ENCODE measurements at places on chromosomes 11 and 22. TPM values are rescaled to one million over a fixed set of nuclear protein-coding genes. Genes with fewer than 3 reads are reported as not detected.

DNA sequence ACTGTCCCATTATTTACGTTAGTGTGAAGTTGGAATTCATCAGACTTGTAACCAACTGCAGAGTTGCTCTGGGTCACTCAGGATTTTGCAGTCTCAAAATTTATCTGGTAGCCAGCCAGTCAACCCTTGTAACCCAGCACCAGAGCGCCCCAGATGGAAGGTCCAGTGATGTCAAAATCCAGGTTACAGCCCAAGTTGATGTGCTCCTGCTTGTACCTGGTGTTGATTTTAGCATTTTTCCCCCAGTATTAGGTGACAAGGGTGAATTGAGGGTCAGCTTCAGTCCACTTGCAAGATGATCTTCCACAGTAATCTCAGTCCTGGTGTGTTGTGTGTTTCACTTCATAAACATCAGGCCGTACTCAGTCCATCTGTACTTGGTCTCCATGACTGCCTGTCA is 7.5 kb downstream of the TIMM10B start:
- DNase-seq: no peak
- H3K4me3 ChIP-seq: no peak overlapping the region
- no peaks in the 10 kb centered on the region for H3K4me1 ChIP-seq
- peaks cover 24% of the 10 kb centered on the region for H3K36me3 ChIP-seq

- H3K4me1 ChIP-seq: no peaks in the 10 kb centered on the region
- peak; percentile 82 for DNase-seq
- no peak overlapping the region for H3K27ac ChIP-seq
- H3K36me3 ChIP-seq: no peaks in the 10 kb centered on the region
- no peak overlapping the region for H3K4me3 ChIP-seq
These were observed 11.3 kb upstream of the RHOD start for GRCh38 chr11:67045314-67045713.

- no peak overlapping the region for H3K27ac ChIP-seq
- H3K36me3 ChIP-seq: no peaks in the 10 kb centered on the region
- DNase-seq: no peak
- H3K4me1 ChIP-seq: peaks cover 4% of the 10 kb centered on the region
- no peaks in the 10 kb centered on the region for H3K27me3 ChIP-seq
These were observed 592.5 kb downstream of the INSC start for GRCh38 chr11:15707194-15707593.

- H3K36me3 ChIP-seq: no peaks in the 10 kb centered on the region
- peaks cover 37% of the 10 kb centered on the region for H3K4me1 ChIP-seq
- H3K27ac ChIP-seq: peak overlapping the region; percentile 90
- no peaks in the 10 kb centered on the region for H3K27me3 ChIP-seq
- H3K4me3 ChIP-seq: peak overlapping the region; percentile 99
- peak; percentile 87 for DNase-seq
These were observed 615 bp downstream of the FADS3 start for GRCh38 chr11:61890529-61891330.

DNA sequence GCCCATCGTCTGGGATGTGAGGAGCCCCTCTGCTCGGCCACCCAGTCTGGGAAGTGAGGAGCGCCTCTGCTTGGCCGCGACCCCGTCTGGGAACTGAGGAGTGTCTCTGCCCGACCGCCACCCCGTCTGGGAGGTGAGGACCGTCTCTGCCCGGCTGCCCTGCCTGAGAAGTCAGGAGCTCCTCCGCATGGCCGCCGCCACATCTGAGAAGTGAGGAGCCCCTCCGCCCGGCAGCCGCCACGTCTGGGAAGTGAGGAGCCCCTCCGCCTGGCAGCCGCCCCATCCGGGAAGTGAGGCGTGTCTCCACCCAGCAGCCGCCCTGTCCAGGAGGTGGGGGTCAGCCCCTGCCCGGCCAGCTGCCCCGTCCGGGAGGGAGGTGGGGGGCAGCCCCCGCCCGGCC is 5.8 kb upstream of the OR5M8 start:
- no peaks in the 10 kb centered on the region for H3K4me1 ChIP-seq
- no peak overlapping the region for H3K4me3 ChIP-seq
- no peaks in the 10 kb centered on the region for H3K27me3 ChIP-seq

DNA sequence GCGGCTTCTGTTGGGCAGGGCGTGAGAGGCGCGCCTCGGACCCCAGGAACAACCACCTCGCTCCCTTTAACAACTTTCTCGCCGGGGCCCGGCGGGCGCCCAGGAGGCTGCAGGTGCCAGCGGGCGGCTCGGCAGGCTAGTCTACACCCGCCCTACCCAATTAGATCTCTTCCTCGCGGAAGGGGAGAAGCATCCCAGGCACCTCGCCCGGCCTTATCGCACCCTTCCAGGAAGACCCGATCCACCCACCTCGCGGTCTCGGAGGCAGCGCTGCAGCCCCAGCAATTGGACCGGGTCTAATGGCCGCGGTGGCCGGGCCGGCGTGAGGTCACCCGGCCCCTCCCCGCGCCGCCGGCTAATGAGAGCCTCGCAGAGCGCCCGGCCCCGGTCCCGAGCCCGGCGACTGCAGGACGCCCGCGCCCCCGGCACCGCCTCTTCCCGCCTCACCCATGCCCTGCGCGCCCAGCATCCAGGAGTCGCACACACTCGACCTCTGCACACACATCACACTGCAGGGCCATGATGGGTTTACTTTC is at the start of gene PLAAT3:
TSS of gene PLAAT3 (minus strand) at position 298 of the 536 bp plus-strand sequence. CDS start 419 bp downstream, outside the sequence.
- peaks cover 24% of the 10 kb centered on the region for H3K4me1 ChIP-seq
- H3K27me3 ChIP-seq: no peaks in the 10 kb centered on the region
- H3K4me3 ChIP-seq: peak within 1 kb of the TSS; percentile 66
- peak within 1 kb of the TSS; percentile 80 for H3K27ac ChIP-seq
- peak; percentile 30 for DNase-seq

- no peak overlapping the region for H3K4me3 ChIP-seq
- DNase-seq: no peak
- H3K36me3 ChIP-seq: no peaks in the 10 kb centered on the region
- no peaks in the 10 kb centered on the region for H3K27me3 ChIP-seq
These were observed 50.1 kb downstream of the RELT start for GRCh38 chr11:73426219-73426850.

DNA sequence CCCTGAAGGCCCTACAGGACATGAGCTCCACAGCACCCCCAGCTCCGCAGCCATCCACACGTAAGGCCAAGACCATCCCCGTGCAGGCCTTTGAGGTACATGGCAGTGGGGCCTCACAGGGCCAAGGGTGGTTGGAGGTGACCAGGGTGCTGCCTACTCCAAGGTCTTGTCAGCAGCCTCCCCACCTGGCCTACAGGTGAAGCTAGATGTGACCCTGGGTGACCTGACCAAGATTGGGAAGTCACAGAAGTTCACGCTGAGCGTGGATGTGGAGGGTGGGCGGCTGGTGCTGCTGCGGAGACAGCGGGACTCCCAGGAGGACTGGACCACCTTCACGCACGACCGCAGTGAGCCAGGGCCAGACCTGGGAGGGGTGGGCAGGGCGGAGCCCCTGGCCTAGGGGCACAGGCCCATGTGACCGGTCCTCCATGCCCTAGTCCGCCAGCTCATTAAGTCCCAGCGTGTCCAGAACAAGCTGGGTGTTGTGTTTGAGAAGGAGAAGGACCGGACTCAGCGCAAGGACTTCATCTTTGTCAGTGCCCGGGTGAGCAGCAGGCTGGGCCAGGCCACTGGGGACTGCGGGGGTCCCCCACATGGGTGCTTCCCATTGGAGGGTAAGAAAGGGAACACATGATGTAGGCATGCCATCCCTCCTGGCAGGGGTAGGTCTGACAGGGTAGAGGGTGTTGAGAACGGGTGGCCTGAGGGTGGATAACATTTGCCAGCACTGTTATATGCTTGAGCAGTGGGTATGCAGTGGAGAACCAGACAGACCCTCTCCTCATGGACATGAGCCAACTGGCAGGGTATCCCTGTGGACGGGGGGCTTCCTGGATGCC is 5.6 kb downstream of the INPPL1 start:
- peaks cover 3% of the 10 kb centered on the region for H3K4me1 ChIP-seq
- H3K27ac ChIP-seq: no peak overlapping the region
- peaks cover 69% of the 10 kb centered on the region for H3K36me3 ChIP-seq
- H3K27me3 ChIP-seq: no peaks in the 10 kb centered on the region
- no peak for DNase-seq
- no peak overlapping the region for H3K4me3 ChIP-seq

DNA sequence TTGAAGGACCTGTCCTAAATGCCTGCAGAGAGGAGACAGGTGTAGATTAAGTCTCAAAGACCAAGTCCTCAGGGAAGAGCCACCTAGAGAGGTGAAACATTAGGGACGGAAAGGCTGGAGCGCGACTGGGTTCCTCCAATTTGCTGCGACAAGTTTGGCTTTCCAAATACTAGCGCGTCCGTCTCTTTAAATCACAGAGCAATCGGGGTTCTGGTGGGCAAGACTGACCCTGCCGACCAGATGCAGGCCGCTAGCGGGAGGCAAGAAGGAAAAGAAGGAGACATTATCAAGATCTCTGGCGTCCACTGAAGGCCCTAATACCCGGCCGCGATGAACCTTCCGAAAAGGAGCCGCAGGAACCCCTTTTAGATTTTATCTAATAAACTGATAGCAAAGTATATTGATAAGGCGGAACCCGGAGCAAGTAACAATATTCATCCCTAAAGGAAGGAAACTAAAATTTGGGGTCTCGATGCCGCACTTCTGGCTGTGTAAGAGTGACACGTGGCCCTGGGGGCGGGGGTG is 128.2 kb upstream of the C11orf58 start:
- H3K36me3 ChIP-seq: no peaks in the 10 kb centered on the region
- peaks cover 15% of the 10 kb centered on the region for H3K27me3 ChIP-seq
- no peak overlapping the region for H3K4me3 ChIP-seq
- H3K4me1 ChIP-seq: peaks cover 7% of the 10 kb centered on the region

DNA sequence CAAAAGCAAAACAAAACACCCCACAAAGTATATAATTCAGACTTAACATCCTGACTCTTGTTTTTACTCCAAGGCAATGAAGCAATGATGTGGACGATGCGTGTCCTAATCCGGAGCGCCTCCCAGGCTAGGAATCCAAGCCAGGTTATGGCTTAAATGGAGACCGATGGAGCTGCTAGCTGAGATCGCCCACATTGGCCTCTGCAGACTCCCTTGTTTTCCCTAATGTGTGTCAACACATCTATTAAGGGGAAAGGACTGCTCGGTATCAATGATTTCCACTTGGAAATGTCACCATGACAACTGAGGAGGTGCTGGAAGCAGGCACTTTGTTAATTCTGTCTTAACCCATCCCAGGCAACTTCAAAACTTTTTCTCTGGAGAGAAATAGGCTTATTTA is 311.7 kb downstream of the TBC1D22A start:
- H3K27ac ChIP-seq: no peak overlapping the region
- H3K4me3 ChIP-seq: no peak overlapping the region
- H3K36me3 ChIP-seq: no peaks in the 10 kb centered on the region
- no peak for DNase-seq
- no peaks in the 10 kb centered on the region for H3K4me1 ChIP-seq

- no peak for DNase-seq
- no peaks in the 10 kb centered on the region for H3K36me3 ChIP-seq
- H3K4me3 ChIP-seq: no peak overlapping the region
- no peaks in the 10 kb centered on the region for H3K27me3 ChIP-seq
- no peak overlapping the region for H3K27ac ChIP-seq
These were observed 3.6 kb downstream of the SMIM38 start for GRCh38 chr11:69159150-69159852.

- no peak for DNase-seq
- no peak overlapping the region for H3K4me3 ChIP-seq
- H3K36me3 ChIP-seq: no peaks in the 10 kb centered on the region
- H3K4me1 ChIP-seq: no peaks in the 10 kb centered on the region
- H3K27ac ChIP-seq: no peak overlapping the region
These were observed 708.9 kb upstream of the CCDC179 start for GRCh38 chr11:23569134-23569533.

- peak; percentile 66 for DNase-seq
- no peak overlapping the region for H3K4me3 ChIP-seq
- no peaks in the 10 kb centered on the region for H3K27me3 ChIP-seq
- peaks cover 4% of the 10 kb centered on the region for H3K4me1 ChIP-seq
These were observed 56.8 kb upstream of the CLMP start for GRCh38 chr11:123251657-123252344.

Gene APOL6
- 6.4 TPM for total RNA-seq

Gene NRIP3
- 7.7 TPM for total RNA-seq

Gene OR51I1
- not detected for total RNA-seq

Gene SEPTIN3
- not detected for total RNA-seq

Gene TRIM51
- not detected for total RNA-seq

Gene HSPB2
- not detected for total RNA-seq

Gene ARFGAP2
- 66.1 TPM for total RNA-seq

Gene GGT5
- 238 TPM for total RNA-seq

Gene CCDC117
- total RNA-seq: 10.7 TPM

Gene ACRV1
- total RNA-seq: not detected

Gene POTEH
- not detected for total RNA-seq

Measured in ascending aorta (tissue), 2 donors.